ENCODE measurements at places on chromosomes 5 and 9. TPM values are rescaled to one million over a fixed set of nuclear protein-coding genes. Genes with fewer than 3 reads are reported as not detected.

The FGFR4 gene
- 0.36 TPM for polyA plus RNA-seq

The GDA gene
- polyA plus RNA-seq: 10.5 TPM

DNA sequence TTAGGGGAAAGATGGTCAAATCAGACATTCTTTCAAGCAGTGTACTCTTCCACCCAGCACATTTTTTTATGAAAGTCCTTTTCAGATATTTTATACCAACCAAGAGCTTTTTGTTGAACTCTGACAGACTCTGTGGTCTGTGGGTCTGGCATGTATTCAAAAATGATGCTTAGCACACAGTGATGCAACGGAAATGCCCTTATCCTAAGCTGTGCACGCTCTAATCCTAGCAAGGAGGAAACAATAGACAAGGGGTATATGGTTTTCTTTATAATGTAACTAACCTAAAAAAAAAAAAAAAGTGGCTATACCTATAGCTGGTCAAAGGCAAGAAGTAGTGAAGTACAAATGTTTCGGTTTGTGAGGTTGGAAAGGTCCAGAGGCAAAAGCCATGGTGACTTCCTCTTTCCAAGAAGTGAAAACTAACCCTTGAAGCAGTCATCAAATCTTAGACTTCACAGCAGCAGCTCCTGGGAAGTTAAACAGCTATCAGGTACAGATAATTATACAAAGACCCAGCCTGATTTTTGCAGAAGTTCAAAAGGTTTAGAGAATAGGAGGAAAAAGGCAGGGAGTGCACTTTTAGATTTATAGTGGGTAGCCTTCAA is 82.5 kb downstream of the SEMA6A start:
- DNase-seq: no peak

- DNase-seq: no peak
Observed at GRCh38 chr5:122790354-122791103, 15.6 kb downstream of the SNX2 start.

The GPX8 gene
- 1.2 TPM for polyA plus RNA-seq

GRCh38 chr5:23450187-23450586 is 57.2 kb upstream of the PRDM9 start:
- no peak for DNase-seq

- DNase-seq: no peak
Observed at GRCh38 chr9:125972012-125972729, 225.0 kb downstream of the PBX3 start.

All from brain (organoid and tissue), 16 donors.